ENCODE measurements at places on chromosomes 11 and 22.

DNA sequence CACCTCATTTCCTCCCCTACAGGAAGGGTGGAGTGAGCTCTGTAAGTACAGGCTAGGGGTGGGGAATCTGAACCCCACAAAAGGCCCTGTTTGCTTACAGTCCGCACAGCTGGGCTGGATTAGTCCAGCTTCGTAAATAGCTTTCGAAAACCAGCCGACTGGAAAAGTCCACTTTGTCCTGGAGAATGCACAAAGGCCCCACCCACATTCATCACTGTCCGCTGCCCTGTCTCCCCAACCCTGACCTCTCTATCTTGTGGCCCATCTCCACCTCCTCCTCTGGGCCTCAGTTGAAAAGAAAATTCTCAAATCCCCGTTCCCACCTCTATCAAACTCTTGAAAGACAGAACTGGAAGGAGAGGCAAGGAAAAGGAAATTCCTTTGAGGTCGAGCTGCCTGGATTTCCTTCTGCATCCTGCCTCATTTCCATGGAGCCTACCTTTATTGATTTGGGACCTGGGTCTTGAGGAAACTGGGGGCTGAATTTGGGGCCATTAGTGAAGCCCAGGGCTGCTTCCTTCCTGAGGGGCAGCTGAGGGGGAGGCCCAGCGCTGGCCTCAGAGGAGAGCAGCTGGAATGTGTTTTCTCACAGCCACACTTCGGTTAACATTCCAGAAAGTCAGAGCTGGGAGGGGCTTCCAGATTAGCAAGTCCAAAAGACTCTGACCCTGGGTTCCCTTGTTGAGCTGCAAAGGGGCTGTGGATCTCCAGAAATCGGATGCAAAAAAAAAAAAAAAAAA is 147.6 kb downstream of the FBXO7 start:
- peak; percentile 83 for DNase-seq

DNA sequence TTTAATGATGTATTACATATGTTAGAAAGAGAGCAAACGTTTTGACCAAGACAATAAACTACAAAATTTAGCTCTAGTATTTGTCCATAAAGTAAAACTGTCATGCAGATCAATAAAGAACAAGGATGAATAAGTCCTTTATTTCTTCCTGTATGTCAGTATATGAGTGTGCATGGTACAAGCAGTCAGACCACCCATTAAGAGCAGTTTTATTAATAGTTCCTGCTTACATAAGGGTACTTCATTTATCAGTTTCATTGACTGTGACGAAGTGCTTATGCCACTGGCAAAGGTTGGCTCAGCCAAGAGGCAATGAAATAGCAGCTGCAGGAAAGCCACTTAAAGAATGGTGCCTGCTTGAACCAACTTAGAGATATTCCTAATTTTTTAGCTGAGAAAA is 913.0 kb upstream of the CNTN5 start:
- no peak for DNase-seq

- no peak for DNase-seq
Observed at GRCh38 chr11:73009972-73010371, 132.1 kb downstream of the FCHSD2 start.

DNA sequence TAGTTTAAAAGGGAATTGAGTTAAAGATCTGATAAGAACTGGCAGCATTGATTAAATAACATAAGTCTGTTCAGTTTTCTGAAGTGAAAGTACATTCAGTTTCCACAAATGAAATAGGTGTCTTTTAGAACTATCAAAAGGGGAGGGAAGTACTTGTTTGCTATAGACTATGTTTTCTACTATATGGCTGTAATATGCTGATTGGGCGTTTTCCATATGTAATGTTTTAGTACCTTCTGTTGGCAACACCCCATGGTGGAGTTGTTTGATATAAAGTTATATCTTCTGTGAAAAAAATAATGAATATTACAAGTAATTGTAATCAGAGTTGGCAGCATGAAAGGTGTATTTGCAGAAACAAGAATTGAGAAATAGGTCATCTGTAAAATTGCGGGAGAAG is 237.6 kb downstream of the JRKL start:
- no peak for DNase-seq

DNA sequence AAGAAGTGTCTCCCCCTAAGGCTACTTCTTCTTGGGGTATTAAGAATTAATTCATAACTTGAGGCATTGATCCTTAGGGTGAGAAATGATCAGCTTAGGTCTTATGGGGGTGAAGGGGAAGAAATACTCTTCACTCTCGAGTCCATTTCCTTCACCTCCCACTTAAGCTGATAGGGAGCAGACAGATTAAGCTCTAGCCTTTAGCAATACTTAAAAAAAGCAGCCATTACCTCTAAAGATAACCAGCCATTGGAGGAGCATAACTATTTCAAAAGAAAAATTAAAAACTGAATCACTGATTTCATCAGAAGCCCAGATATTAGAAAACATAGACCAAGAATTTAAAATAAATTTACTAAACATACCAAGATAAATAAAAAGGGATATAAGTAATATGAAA is 60.5 kb downstream of the ENTHD1 start:
- no peak for DNase-seq

DNA sequence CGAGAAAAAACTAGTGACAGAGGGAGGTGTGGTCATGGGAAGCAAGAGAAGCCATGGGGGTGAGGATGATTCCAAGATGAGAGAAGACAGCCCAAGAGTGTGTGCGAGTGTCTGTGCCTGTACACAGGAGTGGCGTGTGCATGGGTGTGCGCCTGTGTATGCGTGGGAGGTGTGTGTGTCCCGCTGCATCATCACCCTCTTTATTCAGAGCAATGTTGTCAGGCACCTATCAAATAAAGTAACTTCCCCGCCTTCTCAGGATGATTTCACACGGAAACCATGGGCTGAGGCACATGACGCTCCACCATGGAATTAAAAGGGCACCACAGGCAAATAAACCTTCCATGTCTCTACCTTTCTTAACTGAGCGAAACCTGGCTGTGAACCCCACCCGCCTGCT is 24.6 kb downstream of the MS4A10 start:
- DNase-seq, result no peak

DNA sequence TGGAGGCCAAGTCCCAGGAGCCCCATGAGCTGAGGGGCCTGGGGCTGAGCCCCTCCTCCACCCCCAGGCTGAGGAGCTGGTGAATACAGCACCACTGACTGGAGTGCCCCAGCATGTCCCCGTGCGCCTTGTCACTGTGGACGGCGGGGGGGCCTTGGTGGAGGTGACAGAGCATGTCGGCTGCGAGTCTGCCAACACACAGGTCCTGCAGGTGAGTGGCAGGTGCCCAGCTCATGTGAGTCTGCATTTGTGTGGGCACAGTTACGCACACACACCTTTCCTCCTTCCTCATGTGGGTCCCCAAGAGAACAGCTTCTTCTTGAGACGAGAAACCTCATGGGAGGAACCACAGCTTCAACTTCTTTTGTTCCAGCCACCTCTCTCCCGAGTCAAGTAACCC is 7.7 kb downstream of the TMEM132A start:
- DNase-seq, result no peak

- peak; percentile 68 for DNase-seq
Observed at GRCh38 chr11:118194835-118195627, 18.6 kb upstream of the SCN2B start.

- DNase-seq, result no peak
Observed at GRCh38 chr11:121248496-121248895, 44.1 kb upstream of the SC5D start.

- DNase-seq, result peak; percentile 70
Observed at GRCh38 chr11:43736502-43737200, 56.1 kb downstream of the HSD17B12 start.

DNA sequence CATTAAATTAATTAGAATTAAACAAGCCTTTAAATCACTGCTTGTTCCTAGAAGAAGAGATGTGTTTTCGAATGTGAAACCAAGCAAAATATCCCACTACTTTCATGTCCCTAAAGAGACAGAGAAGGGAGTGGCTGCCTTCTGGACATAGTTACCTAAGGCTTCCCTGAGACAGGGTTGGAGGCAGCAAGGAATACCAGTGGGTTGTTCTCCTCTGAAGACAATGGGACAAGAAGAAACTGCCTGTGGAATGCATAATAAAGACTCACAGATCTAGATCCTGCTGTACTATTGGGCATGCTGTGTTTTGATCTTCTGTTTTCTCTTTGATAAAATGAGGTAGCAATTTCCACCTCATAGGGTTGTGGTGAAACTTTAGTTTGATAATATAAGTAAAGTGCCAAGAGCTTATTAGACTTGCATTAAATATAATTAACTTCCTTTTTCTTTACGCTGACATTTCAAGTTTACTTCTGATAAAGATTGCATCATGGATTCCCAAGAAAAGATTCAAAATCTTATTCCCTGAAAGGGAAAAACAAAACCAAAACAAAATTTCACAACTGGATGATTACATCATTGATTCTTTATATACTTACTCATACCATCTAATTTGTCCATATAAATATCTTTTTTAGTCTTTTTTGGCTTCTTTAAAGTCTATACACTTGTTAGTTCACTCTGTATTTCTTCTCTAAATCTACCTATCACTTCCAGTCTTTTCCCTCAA is 621.3 kb downstream of the ETS1 start:
- no peak for DNase-seq

DNA sequence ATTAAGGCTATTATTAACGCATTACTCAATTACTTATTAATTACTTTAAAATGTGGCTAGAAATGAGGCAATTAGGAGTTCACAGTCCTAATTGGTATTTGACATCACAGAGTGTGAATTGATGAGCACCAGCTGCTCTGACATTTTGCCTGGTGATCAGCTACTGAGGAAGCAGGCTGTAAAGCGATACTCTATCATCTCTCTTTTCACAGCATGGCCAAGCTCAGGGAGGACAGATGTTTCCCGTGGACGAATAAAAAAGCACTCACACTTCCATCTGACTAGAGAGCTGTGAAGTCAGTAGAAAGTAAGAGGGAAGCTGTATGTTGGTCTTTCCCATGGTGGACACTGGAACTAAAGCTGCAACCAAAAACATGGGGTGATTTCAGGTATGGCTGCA is 29.1 kb upstream of the SYT9 start:
- no peak for DNase-seq

DNA sequence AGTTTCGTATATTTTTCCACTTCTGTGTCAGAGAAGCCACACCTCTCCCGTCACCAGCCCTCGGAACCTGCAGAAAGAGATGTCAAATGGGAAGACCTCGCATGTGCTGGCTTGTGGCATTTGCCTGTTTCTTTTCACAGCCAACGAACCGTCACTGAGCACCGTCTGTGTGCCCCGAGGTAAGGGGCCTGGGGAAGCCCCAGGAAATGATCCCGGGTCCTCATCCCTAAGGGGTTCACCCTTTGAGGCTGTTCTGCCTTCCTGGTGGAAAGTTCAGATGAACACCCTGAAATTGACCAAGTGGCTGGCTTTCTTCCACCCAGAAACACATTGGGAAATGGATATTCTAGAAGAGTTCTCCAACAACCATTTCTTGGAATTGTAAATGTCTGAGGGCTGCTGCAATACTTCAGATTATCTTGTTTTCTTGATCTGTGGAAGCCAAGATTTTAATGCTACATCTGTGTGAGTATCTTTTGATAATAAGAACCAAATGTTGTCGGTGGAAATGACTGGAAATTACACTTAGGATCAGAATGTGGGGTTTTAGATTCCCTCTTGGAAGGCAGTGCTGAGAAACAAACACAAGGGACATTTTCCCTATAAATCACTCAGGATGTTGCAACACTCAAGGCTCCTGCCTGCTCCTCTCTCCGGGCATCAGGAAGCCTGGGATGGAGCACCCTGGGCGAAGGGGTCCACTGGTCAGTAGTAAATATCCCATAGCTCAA is 37.6 kb downstream of the RIBC2 start:
- DNase-seq, result peak; percentile 98

- no peak for DNase-seq
Observed at GRCh38 chr11:7583248-7583647, 69.4 kb downstream of the PPFIBP2 start.

DNA sequence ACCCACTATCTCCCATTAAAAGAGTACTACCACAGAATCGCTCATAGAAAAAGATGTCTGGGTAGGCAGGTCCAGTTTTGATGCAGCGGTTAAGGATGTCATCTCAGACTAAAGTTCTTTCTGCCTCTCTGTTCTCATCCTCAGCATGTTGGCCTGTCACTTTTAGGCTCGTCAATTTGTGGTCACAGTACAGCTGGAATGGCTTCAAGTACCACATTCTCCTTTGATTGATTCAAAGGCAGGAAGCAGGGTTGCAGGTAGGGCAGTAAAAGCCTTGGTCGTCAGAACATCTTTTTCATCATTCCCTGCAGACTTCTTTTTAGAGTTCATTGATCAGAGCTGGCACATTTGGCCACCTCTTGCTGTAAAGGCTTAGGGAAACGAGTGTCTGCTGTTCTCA is 28.7 kb downstream of the SDHD start:
- DNase-seq, result no peak

DNA sequence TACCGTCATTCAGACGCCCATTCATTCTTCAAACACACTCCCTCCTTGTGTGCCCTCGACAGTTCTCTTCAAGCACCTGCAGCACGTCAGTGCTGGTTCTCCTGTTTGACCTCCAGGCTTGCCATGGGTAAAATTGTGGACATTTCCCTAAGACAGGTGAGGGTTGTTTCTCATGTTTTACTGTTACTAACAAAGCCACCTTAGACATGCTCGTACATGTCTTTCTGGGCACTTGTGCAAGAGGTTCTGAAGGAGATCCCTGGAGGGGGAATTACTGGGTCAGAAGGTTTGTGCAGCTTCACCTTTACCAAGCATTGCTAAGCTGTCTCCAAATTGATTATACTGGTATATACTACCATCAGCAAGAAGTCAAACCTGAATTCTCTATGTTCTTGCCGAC is 189.7 kb upstream of the TMEM45B start:
- DNase-seq, result no peak

GRCh38 chr11:61488651-61489291 is 19.8 kb upstream of the LRRC10B start:
- DNase-seq, result no peak

DNA sequence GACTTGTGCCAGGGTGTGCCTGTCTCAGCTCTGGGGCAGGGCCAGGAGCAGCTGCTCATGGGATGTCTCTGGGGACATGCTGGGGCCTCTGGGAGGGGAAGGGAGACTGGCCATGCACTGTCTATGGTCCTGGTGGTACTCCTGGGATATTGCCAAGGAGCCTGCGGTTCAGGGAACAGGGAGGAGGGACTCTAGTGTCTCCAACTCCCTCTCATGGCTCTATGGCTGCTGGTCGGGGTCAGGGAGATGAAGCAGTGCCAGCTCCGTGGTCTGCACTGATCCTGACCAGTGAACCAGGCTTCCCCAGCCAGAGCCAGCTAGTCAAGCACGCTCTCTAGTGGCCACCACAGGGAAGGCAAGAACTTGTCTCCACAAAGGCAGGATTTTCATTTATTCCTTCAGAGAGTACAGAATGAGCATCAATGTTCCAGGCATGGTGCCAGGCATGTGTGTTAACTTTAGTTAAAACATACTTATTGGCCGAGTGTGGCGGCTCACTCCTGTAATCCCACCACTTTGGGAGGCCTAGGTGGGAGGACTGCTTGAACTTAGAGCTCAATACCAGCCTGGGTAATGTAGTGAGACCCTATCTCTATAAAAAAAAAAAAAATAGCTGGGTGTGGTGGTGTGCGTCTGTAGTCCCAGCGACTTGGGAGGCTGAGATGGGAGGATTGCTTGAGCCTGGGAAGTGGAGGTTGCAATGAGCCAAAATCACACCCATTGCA is 2.5 kb upstream of the BEST1 start:
- DNase-seq, result peak; percentile 88

Measured in fibroblast of gingiva (primary cell).